ENCODE measurements at places on chromosomes 13 and 19.

- peak; percentile 58 for DNase-seq
Observed at GRCh38 chr13:93559718-93560117, 333.1 kb downstream of the GPC6 start.

DNA sequence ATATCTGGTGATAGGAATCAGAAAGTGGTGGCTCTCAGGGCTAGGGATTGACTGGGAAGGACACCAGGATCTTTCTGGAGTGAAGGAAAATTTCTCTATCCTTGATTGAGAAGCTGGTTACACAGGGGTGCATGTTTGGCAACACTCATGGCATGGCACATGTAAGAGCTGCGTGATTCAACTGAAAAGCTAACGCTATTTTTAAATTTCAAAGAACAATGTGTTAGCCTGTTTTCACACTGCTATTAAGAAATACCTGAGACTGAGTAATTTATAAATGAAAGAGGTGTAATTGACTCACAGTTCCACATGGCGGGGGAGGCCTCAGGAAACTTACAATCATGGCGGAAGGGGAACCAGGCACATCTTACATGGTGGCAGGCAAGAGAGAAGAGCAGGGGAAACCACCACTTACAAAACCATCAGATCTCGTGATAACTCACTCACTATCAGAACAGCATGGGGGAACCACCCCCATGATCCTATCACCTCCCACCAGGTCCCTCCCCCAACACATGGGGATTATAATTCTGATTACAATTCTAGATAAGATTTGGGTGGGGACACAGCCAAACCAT, 7.4 kb downstream of the SIGLEC8 start:
- DNase-seq = no peak

DNA sequence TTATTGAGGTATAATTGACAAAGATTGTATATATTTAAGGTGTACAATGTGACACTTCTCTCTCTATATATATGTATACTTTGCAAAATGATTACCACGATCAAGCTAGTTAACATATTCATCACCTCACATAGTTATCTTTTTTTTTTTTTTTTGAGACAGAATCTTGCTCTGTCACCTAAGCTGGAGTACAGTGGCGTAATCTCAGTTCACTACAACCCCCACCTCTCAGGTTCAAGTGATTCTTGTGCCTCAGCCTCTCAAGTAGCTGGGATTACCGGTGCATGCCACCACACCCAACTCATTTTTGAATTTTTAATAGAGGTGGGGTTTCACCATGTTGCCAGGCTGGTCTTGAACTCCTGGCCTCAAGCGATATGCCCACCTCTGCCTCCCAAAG, 3.7 kb downstream of the ZSCAN4 start:
- DNase-seq = no peak

DNA sequence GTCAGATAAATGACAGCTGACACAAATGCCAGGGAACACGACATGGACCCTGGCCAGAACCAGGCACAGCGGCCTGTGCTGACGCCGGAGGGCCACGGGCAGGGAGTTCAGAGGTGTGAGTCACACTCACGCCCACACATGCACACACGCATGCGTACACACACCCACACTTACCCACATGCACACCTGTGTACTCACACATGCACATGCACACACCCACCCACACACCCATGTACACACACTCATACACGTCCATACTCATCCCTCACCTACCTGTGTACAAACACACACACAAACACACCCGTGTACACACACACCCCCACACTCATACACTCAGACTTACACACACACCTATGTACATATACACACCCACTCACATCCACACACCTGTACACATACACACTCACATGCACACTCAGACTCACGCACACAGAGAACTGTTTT, 40.4 kb downstream of the MLLT1 start:
- no peak for DNase-seq

- no peak for DNase-seq
Observed at GRCh38 chr19:56152644-56153043, 11.6 kb downstream of the ZNF444 start.
